DMS153 (cell line): ENCODE measurements at places on chromosomes 5 and 9.

GRCh38 chr5:66597183-66597757, 1.1 kb downstream of the MAST4 start:
- no peak for DNase-seq

GRCh38 chr5:5933651-5934050, 444.7 kb downstream of the MED10 start:
- no peak for DNase-seq

GRCh38 chr5:36887532-36887931, 11.0 kb downstream of the NIPBL start:
- no peak for DNase-seq

- no peak for DNase-seq
Measured at GRCh38 chr5:1285141-1285540, 9.7 kb downstream of the TERT start.

- DNase-seq = no peak
Measured at GRCh38 chr5:31993165-31993961, 180.8 kb downstream of the GOLPH3 start.

- DNase-seq = peak; percentile 8
Measured at GRCh38 chr5:54936201-54936600, 49.2 kb downstream of the ESM1 start.

- no peak for DNase-seq
Measured at GRCh38 chr5:10662083-10662482, 98.2 kb downstream of the ANKRD33B start.

GRCh38 chr9:109718861-109719260, 61.1 kb upstream of the PALM2AKAP2 start:
- DNase-seq = no peak

DNA sequence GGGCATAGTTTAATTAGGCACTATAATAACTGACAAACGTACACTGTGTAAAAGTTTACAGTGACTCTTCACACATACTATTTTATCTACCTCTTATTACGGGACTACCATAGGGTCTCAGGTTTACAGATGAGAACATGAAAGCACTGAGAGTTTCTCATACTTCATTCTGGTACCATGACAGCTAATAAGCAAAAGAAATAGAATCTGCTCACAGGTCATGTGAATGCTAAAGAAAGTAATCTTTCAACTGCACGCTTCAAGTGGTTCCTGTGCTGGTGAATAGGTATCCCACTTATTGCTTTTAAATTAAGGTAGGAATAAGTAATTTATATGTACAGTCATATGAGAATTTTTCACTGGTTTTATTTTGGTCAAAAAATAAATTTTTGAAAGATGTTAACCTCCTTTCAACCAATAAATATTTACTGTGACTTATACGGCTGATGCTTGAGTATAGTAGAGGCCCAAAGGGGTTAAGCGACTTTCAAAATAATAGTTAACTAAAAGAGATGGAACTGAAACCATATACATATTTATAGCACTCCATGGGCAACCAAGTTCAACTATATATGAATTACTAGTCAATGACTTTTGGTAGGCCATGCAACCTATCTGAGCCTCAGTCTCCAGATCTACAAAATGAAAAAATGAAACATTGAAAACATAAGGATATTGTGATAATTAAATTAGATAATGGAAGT, 8.1 kb downstream of the CDKN2A start:
- DNase-seq = no peak

GRCh38 chr5:169160405-169160901, 140.5 kb downstream of the SLIT3 start:
- no peak for DNase-seq

DNA sequence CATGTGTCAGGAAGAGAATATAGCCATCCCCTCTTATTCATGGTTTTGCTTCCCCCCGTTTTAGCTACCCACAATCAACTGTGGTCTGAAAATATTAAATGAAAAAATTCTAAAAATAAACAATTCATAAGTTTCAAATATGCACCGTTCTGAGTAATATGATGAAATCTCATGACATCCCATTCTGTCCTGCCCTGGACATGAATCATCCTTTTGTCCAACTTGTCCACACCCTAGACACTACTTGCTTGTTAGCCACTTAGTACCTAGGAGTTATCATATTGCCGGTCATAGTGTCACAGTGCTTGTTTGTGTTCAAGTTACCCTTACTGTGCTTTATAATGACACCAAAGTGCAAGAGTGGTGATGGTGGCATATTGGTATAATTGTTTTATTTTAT, 113.5 kb downstream of the CAAP1 start:
- no peak for DNase-seq

GRCh38 chr5:6827526-6828219, 114.4 kb downstream of the TENT4A start:
- peak; percentile 80 for DNase-seq

DNA sequence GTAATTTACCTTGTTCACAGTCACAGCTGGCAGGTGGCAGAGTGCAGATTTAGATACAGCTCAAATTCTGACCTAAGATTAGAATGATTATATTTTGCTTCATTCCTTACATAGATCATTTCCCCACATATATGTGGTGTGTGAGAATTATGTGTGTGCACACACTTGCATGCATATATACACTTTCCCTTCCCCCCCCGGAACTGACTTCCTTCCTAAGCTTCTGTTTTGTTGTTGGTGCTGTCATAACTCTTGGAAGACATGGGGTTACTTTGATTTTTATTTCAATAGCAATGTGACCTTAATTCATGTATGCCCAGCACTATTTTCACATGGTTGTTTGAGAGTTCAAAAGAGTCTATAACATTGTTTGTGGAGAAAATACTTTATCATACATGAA, 112.8 kb downstream of the CMYA5 start:
- DNase-seq = no peak

DNA sequence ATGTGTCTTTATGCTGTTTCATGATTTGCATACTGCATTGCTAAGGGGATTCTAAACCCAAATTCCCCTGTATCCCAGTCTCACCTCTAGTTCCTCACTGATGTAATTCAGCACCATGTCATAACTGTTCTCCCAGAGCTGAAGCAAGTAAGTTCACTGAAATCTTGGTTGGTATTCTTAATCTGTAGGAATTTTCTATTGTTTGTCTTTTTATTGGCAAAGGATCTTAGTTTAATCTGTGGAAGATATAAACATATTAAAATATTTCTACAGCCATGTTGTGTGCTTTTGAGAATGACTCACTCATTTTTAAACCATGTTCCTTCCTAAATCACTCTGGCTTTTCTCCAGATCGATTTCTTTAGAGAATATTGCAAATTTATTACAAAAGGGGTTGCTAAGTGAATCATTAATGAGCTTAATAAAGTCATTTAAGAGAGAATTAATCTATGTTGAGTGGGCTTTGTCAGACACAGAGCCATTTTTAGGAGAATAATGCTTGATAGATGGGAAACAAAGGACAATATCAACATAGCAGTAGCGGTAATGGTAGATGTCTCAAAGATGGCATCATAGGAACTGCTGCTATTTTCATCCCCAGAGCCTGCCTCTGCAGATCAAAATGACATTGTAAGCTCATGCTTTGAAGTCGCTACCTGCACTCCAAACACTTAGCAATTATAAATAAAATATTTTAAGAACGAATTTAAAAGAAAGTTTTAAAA, 110.0 kb downstream of the ENC1 start:
- DNase-seq = no peak

DNA sequence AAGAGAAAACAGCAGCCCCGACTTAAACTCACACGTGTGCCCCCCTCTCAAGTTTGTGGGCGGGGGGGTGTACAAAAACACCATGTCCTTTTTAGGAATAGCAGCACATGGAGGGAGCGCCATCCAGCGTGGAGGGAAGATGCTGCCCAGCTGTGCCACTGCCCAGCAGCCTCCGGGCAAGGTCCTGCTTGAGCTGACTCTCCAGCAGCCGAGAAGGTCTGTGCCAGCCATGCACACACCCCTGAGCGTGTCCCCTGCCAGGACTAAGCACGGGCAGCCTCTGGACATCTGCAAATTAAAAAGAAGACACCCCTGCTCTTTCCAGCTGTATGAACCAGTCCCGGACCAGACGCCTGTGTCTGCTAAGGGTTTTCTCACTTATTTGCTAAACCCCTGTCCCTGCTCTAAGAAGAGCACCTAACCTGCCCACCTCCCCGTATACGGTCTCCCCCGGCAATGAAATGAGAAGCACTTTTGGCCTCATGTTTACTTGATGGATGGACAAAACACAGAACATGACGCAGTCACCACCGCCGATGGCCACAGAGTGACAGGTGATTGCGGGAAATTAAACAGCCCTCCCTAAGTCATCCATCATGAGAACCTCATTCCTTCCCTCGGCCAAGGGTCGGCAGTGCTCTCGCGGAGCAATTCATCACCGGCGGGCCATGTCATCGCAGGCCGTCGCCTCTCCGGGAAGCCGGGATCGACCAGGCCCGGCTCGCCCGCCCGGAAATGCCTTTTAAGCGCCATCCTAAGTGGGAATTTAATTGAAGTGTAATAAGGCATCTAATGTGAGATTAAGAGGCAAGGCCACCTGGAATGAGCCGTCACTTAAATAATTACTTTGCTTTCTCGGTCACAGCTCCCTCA, 96.9 kb downstream of the OLFM1 start:
- no peak for DNase-seq

DNA sequence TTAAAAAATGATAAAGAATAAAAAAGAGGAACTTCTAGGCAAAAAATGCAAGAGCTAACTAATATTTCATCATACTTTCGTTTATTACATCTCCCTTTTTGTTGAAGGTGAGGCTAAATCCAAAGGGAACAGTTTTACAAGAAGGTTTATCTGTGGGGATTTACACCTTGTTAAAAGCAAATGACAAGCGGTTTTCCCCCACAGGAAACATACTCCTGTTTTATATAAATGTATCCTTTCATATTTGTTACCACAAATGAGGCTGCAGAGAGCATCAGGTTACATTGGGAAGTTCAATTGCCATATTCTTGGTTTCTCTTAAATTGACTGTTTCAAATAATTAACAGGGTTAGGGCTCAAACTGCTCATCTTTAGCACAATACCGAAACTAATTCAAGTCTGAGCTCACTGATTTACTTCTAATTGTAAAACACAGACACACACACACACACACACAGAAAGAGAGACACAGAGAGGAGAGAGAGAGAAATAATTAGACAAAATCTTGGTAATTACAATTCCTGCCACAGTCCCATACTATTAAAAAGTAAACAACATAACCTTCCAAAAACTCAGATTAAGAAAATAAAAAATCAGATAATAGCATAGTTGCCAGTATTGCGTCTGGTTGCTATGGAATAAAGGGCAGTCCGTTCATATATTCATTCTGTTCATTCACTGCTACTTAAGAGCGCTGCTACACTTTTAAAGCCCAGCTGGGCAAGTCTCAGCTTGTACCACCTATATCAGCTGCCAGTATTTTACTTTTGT, 17.1 kb downstream of the RFX3 start:
- DNase-seq = peak; percentile 72

GRCh38 chr9:92974761-92975755, 27.7 kb downstream of the FGD3 start:
- no peak for DNase-seq

- DNase-seq = no peak
Measured at GRCh38 chr9:114416290-114416689, 28.5 kb upstream of the AKNA start.

DNA sequence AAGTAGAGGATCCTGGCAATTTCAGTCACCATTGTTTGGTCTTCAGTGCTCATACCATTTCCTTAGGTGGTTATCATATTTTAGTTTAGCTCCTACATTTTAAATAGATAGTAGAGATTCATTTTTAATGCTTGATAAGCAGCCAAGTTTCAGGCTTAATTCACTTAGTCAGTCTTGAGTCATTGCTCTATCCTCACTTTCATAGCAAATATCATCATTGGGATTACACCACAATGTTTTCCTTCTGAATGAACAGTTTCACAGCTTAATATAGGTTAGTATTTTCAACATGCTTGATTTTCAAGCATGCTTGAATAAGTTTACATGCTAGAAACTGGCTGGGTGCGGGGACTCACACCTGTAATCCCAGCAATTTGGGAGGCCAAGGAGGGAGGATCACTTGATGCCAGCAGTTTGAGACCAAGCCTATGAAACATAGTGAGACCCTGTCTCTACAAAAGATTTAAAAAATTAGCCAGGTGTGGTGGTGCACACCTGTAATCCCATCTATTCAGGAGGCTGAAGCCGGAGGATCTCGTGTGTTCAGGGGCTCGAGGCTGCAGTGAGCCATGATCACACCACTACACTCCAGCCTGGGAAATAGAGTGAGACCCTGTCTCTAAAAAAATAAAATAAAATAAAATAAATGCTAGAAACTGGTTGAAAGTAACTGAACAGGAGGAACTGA, 339.9 kb downstream of the ADGRV1 start:
- no peak for DNase-seq

DNA sequence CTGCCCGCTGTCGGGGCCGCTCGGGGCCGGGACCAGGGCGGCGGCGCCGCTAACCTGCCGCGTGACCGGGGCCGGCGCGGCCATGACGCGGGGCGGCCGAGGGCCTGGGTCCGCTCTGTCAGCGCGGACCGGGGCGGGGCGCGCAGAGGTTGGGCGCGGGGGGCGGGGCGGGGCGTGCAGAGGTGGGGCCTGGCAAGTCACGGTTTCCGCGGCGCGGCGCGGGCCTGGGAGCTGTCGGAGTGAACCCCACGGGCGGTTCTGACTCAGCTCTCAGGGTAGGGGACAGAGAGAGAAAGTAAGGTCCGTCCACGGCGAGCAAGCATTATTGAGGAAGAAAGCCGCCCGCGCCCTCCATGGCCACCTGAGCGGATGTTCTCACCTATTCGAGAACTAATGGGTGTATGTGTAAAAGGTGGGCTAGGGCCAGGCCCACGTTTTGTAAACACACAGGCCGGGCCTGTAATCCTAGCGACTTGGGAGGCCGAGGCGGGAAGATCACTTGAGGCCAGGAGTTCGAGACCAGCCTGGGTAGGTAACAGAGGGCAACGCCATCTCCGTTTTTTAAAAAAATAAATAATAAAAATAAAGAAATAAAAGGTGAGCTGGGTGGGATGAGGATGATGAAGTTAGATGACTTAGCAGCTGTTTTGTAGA, at the start of gene PRXL2C:
PRXL2C (minus strand) TSS at position 120 of the 654 bp plus-strand sequence; CDS start at position 84, 36 bp downstream.
- peak; percentile 13 for DNase-seq

- peak; percentile 40 for DNase-seq
Measured at GRCh38 chr9:108473209-108474112, 382.3 kb downstream of the ACTL7B start.

- no peak for DNase-seq
Measured at GRCh38 chr5:96297290-96297689, 135.8 kb downstream of the PCSK1 start.

- DNase-seq = no peak
Measured at GRCh38 chr5:115336201-115336720, 39.8 kb upstream of the CCDC112 start.

DNA sequence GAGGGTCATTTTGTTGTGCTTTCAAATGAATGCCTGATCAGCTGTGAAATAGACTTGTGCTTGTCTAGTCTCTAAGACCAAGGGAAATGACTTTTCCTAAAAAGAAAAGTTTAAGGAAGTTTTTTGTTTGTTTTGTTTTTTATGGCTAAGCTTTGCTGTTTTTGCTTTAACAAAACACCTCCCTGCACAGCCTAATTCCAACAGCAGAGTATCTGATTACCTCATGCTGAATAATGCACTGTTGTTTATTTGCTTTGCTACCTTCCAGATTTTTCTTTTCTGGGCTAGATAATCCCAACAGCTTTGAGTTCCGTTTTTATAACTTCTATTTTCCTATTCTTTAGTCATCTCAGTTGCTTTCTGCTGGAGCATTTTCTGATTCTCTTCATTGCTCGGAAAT, 95.8 kb downstream of the AOPEP start:
- DNase-seq = no peak

- DNase-seq = no peak
Measured at GRCh38 chr9:110148891-110149290, 59.1 kb downstream of the C9orf152 start.

GRCh38 chr5:154940772-154941620, at the start of gene MRPL22:
Gene MRPL22, plus strand, starts transcription at chr5:154941073. Its CDS starts 38 bp downstream, at chr5:154941111.
- DNase-seq = peak; percentile 62
